ENCODE measurements at places on chromosomes 5 and 9.

DNA sequence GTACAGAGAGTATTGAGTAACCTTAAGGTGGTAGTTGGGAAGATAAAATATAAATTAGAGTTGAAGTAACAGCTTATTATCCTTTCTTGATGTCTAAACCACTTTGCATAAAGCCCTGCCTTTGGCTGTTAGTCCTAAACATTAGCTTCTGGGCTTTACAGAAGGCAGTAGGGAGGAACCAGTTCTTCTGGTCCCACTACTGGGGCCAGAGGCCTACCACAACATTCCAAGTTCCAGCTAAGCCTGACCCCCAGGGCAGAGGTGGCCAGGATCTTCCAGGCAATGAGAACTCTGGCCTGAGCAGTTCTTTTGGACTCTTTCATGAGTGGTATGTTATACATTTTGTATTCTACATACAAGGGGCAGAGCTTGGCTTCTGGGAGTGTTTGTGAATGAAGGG, 26.1 kb downstream of the DNAI1 start:
- DNase-seq, result no peak

DNA sequence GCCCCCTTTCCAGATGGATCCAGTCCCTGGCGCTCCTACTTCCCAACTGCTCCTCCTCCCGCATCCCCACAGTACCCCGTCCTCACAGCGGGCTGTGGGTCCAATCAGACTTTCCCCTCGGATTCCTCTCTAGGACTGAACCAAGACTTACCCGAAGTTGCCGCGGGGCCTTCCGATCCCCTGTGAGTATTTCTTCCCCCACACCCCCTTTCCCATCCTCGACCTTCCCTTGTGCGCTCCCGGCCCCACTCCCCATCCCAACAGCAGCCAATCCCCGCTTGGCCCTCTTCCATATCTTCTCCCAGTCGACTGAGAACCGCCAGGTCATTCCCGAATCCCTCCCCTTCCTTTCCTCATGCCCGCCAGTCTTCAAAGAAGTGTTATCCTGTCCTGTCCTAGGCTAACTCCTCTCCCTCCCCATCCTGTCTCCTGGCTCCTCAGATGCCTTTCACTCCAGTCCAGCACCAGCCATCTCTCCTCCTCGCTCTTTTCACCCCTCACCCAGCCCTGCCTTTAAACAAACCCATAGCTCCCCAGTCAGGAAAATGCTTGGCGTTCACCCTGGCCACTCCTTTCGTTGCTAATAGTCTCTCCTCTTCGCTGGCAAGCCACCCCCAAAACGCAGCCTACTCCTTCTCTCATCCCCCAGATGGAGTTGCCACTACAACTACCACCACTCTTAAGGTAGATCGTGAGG, 646 bp downstream of the SWI5 start:
- peak; percentile 69 for DNase-seq

DNA sequence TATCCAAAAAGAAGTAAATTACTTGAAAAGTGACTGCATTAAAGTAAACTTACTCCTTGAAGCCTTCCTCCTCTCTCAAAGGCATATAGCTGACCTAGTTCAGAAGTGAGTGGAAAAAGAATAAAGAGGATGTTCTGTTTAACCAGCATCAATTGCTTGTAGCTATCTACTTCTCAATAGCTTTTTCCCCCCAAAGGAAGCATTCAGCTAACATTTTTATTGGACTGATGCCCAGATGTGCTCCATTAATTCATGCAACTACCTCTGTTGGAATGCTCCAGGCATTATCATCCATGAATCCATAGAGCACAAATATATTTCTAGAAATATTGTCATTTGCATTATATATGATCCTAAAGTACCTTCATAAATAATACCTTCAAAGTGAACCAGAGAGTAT, 132.8 kb downstream of the RASEF start:
- DNase-seq, result no peak

DNA sequence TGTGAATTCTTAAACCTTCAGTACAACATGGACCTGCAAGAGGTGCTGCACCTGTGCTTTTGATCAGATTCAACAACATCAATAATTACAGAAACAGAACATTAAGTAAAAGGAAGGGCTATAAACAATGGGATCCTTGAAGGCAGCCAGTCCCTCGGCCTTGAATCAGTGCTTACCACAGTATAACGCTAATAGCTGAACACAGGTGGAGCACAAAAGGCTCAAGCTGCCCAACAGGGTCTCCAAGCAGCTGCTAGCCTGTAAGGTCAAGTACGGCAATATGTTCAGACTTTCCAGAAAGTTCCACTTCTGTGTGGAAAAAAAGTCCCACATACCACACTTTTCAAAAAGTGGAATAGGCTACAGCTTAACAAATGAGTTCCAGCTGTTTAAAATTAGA, 61.9 kb upstream of the ITGA1 start:
- no peak for DNase-seq

GRCh38 chr9:77956555-77956954, 75.1 kb downstream of the GNAQ start:
- DNase-seq, result no peak

- no peak for DNase-seq
Measured at GRCh38 chr9:24553183-24553552, 7.5 kb upstream of the IZUMO3 start.

GRCh38 chr9:81377921-81378320, 311.4 kb downstream of the TLE1 start:
- DNase-seq, result no peak

DNA sequence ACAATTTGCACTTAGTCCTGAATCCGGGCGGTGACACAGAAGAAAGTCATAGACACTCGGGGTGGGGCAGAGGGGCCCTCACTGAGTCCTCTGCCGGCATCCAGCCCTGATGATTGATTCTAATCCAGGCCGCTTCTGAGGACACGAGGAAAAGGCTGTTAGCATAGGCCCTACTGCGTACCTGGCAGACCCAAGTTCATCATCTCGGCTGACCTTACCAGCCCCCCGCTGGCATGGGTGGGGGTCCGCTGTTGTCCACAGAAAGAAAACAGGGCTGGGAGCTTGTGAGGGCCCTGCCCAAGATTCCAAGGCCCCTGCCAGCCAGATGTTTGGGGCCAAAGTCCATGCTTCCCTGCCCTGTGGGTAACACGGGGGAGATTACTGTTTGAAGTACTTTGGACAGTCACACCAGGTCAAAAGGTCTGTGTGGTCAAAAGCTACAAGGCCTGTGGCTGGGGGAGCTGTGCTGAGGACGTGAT, 24.5 kb downstream of the ERGIC1 start:
- no peak for DNase-seq

GRCh38 chr5:117262572-117263131, 688.0 kb upstream of the SEMA6A start:
- peak; percentile 76 for DNase-seq

DNA sequence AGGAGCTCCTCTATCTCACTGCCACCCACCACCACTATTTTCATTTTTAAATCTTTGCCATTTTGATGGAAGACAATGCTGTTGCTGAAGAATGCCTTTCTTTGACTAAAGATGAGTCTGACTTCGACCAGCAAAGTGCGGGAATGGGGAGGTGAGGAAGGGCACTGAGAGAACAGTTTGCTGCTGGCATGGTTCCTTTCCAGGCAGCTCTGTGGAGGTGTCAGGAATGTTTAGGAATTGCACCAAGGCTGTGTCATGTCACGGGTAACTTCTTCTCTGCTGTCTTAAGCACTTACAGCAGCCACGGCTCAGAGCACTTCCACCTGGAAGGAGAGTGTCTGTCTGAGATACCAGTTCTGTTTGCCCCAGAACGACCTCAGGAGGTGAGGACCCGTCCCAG, 41.4 kb upstream of the SHB start:
- no peak for DNase-seq

DNA sequence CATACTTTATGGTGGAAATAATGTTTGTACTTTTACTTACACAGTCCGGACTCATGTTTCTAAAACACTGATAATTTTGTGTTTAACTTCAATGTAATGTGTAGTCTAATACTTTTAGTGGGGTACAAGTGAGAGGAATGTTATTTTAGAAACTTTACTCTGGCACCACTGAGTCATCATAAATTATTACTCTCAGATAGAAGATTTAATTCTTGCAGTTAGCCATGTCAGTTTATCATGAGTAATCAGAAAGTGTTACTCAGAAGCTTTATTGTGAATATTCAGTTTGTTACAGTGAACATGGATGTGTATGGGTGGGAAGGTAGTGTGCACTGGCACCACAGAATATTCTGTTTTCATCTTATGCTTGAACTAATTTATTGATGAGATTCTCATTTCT, 20.0 kb downstream of the OGN start:
- DNase-seq, result no peak

- DNase-seq, result peak; percentile 79
Measured at GRCh38 chr9:95834281-95834907, 41.1 kb upstream of the ERCC6L2 start.

- no peak for DNase-seq
Measured at GRCh38 chr5:135249658-135250057, 149.4 kb downstream of the MACROH2A1 start.

DNA sequence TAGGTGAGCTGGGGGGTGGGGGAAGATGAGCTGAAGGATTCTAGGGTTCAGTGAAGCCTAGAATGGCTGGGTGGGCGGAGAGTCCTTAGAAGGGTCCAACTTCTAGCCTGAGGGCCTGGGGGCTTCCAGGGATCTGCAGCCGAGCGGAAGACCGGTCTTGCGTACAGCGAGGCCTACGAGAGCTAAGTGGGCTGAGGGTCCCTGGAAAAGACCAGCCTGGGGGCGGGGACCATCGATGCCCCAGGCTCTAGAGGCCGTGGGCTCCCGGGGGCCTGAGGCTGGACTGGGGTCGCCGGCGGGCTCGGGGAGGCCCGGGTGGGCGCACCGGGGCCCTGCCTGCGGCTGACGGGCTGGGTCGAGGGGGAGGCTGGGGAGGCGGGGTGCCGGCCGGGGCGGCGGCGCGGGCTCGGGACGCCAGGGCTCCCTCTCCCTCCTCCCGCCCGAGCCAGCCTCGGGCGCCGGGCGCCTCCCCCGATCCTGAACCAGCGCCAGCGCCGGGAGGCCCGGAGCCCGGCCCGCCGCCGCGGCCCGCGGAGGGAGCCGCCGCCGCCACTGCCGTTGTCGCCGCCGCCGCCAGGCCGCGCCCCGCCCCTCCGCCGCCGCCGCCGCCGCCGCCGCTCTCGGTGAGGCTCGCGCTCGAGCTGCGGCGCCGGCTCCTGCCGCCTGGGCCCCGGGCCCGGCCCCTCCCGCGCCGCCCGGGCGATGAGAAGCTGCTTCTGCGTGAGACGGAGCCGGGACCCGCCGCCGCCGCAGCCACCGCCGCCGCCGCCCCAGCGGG, at the start of gene MVB12B:
Gene MVB12B, plus strand, starts transcription at position 602 of the 778 bp plus-strand sequence. Its CDS starts 101 bp downstream, at position 703.
- peak; percentile 77 for DNase-seq

GRCh38 chr5:61342071-61342501, 10.0 kb downstream of the ZSWIM6 start:
- peak; percentile 45 for DNase-seq

DNA sequence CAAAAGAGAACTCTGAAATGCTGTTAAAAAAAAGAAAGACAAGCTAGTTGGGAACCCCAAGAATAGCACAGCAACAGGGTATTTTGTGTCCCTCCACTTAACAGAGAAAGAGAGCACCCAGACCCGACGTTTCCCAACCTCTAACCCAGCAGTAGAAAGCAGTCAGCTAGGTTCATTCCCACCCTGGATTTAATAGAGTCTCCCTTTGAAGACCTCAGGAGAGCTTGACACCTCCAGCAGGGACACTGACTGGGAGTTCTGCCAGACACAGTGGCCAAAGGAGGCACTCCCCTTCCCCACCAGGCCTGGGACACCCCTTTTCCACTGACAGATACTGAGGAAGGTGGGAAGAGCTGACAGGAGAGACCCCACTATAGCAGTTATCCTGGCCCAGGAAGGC, 337.5 kb upstream of the MSX2 start:
- no peak for DNase-seq

- DNase-seq, result no peak
Measured at GRCh38 chr5:113478691-113479090, 9.6 kb downstream of the MCC start.

GRCh38 chr9:94511134-94511954, 43.5 kb upstream of the PCAT7 start:
- no peak for DNase-seq

DNA sequence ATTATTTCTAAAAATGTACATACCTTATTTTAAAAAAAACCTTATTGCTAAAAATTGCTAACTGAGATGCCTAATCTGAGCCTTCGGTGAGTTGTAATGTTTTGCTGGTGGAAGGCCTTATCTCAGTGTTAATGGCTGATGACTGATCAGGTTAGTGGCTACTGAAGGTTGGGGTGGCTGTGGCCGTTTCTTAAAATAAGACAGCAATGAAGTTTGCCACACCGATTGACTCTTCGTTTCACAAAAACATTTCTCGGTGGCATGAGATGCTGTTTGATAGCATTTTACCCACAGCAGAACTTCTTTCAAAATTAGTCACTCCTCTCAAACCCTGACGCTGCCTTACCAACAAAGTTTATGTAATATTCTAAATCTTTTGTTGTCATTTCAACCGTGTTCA, 14.7 kb downstream of the CENPK start:
- no peak for DNase-seq

DNA sequence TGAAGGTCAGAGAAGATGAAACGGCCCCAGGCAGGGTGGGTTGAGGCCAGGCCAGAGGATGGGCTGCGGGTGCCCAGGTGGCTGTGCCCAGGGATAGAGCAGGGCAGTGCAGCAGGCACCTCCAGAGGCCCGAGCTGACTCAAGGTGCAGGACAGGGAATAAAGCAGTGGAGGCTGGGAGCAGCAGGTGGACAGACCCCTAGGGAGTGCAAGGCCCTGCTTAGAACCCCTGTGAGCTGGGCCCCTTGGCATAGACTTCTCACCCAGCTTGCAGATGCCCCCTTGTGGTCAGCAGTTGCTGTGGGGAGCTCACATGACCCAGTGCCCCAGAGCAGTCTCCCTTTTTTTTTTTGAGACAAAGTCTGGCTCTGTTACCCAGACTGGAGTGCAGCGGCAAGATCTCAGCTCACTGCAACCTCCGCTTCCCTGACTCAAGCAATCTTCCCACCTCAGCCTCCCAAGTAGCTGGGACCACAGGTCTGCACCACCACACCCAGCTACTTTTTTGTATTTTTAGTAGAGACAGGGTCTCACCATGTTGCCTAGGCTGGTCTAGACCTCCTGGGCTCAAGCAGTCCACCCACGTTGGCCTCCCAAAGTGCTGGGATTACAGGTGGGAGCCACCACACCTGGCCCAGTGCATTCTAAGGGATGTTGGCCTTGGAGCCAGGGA, 118.8 kb downstream of the WNK2 start:
- DNase-seq, result peak; percentile 65

DNA sequence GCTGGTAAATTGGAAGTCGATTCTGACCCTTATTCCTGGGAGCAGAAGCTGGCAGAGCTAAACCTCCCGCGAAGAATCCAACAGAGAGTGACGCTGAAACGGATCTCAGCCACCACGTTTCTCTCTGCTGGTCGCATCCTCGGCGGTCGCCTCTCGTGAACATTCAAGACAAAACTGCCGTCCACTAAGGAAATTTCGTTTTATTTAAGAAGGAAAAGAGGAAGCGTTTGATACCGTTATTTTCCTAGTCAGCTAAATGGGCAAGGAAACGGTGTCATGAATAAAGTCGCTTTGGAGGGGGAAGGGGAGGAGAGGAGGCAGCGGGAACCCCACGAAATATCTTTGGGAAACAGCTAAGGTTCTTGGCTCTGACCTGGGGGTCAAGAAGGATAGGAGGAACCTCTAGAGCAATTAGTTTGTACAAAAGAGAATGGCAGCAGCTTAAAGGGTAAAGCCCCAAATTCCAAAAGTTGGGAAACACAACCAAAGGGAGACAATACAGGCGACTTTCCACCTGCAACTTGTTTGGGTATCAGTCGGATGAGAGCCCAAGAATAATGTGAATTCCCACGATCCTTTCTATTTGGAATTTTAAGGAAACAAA, 1.9 kb downstream of the FOXB2 start:
- peak; percentile 37 for DNase-seq
